CD4-positive, alpha-beta T cell treated with Interleukin-17A for 4 hours (primary cell): ENCODE measurements at places on chromosomes 2 and 18.
A peak's percentile ranks its signal among the peaks of the same experiment; 100 is the strongest.

DNA sequence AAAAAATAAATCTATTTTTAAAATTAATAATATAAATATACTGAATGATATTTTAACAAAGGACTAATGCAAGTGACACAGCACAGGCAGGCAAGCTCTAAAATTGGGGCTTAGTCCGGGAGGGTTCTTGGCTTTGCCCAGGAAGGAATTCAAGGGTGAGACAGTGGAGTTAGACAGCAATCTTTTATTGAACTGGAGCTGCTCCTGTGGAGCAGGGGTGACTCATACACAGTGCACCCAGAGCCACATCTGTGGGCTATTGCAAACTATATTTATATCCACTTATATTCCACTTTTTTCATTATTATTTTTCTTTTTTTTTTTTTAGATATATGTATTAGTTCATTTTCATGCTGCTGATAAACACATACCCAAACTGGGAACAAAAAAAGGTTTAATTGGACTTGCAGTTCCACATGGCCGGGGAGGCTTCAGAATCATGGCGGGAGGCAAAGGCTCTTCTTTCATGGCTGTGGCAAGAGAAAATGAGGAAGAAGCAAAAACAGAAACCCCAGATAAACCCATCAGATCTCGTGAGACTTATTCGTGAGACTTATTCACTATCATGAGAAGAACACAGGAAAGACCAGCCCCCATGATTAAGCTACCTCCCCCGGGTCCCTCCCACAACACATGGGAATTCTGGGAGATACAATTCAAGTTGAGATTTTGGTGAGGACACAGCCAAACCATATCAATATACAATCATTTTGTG is 437.1 kb downstream of the BCL11A start:
- no peak for DNase-seq

- DNase-seq = no peak
Observed at GRCh38 chr2:148459377-148459778, 185.2 kb upstream of the EPC2 start.

DNA sequence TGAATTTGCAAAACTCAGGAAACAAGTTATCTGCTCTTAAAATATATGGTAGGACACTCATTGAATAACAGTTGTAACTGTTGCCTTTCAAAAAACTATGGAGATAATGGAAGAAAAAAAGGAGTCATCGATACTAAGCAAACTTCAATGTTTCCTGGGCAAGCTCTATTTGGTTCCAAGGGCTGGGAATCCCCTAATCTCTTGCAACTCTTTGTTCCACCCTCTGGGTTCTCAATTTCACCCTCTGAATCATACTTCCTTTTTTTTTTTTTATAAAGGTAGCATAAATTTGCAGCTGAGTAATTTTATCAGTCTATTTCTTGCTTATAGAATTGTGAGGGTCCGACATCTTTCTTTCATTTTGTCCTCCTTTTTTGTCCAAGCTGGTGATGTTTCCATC is 36.7 kb downstream of the SLC9A4 start:
- no peak for DNase-seq

- no peak for DNase-seq
Observed at GRCh38 chr2:3807853-3808252, 104.5 kb downstream of the DCDC2C start.

GRCh38 chr2:235594041-235594440 is 100.2 kb downstream of the AGAP1 start:
- DNase-seq = no peak

DNA sequence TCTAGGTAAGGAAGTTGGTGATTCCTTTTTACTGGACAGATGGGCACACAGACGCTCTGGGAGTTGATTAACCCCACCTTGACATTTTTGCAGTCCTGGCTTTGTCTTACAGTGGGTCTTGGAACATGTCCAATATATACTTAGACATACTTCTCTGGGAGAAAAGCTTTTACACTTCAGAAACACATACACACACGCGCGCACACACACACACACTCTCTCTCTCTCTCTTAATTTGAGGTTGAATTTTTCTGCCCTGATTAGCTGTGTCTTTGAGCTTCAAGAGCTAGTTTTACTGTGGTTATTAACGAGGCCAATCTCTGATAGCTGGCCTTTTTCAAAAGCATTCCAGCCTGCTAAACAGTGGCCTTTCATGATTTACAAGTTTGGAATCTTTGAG is 215.0 kb downstream of the MYCN start:
- no peak for DNase-seq

DNA sequence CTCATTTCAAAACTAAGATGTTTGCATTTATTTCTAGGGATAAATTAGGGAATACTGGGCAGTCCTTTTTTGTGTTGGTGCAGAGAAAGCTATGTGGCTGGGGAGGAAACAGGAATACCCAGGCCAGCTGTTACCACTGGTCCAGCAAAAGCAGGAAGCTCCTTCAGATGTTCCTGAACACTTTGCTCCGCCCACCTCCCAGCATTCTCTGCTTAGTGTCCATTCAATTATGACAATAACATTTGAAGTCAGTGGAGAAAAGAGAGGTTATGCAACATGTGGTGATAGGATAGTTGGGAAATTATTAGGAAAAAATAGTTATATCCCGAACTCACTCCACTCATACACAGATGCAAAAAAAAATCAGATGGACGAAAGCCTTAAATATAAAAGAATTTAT is 22.1 kb upstream of the ARPC2 start:
- no peak for DNase-seq

- DNase-seq = no peak
Observed at GRCh38 chr18:63591725-63592124, 4.6 kb downstream of the SERPINB13 start.

DNA sequence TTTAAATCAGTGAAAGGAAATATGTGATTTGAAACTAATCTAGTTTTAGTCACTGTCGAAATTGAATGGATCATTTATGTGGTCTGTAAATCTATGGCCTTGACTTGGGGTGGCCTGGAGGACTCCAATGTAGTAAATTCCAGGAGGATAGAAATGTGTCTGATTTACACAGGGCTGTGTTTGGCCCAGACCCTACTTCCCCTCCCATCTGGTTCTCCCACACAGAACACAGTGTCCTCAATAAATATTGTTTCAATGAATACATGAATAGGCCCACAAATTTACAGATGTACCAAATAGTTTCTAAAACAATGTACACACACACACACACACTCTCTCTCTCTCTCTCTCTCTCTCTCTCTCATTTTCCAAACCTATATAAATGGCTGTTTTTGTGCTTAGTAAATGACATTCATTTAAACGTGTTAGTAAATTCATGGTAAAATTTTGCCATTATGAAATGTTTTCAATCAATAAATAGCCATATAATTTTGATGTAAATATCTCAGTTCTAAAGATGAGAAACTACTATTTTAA is 1.9 kb downstream of the CCDC68 start:
- no peak for DNase-seq

DNA sequence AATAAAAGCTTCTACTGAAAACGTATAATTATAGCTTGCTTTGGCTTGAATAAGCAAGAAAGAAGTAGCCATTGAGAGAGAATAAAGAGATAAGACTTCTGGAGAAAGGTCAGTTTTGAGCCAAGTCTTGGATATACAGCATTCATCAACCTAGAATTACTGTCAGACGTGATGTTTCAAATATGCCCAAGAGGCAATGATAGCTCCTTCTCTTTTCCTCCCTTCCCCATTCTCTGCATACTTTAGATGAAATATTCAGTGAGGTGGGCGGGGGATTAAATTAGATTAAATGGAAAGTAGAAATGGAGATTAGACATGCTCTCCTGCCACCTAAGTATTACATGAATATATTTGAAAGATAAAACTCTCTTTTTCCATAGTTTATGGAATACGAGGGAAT is 8.7 kb downstream of the ANTXR1 start:
- no peak for DNase-seq

DNA sequence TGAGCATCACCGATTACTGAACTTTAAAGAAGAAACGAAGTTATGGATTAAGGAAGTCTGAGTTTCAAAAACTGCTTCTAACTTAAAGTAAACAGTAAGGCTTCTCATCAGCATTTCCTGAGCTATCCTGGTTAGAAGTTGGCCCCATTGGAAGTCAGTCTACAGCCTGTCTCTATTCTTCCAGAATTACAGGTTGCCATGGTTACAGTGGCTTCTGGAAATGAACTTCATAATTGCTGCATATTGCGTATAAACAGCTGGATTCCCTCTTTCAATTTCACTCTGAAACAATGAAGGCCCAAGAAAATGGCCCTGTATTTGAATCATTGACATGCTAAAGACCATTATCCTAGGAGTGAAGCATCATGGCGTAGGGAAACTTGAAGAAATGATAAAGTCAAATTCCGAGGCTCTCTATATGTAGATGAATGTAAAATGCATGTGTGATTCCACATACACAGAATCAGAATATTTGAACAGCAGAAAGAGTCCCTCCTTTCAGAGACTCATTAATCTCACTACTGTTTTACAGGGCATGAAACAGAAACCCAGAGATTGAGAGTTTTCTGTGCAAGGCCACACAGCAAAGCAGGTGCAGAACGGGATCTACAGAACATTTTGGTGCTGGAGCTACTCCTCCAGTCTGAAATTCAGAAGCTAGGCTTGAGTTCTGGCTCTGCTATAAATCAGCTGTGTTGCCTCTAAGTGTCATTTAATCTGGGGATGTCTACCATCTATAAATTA is 856.4 kb upstream of the CELF4 start:
- DNase-seq = no peak

- no peak for DNase-seq
Observed at GRCh38 chr2:189147361-189147760, 32.2 kb downstream of the COL5A2 start.

DNA sequence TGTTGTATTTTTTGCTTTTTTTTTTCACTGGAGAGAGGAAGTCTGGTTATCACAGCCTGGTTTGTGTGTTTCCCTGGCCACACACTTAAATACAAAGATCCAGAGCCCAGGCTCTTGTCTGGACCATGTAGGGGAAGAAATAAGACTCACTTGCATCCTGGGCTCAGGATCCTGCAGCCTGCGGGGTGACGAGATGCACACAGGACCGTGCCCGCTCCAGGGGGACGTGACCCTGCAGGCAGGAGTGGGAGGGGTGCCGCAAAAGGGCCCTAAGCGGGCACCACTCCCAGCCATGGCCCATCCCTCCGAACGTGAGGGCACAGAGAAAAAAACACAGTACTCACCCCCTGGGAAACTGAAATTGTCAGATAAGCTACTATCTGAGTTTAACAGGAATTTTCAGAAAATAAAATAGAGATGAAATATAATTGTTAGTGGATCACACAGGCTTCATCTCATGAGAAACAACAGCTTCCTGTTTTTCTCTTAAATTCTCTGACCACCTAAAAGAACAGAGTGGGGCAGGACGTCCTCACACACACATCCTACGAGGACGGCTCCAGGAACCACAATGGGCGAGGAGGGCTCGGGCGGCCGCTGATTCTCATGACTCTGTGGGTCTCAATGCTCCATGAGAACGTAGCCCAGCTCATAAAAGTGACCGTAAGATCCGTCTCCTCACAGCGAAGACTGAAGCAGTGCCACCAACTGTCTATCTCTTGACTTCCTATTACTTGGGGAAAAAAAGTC is 142.6 kb upstream of the ALKAL2 start:
- DNase-seq = peak; percentile 26

- no peak for DNase-seq
Observed at GRCh38 chr2:182446087-182446486, 19.3 kb upstream of the PDE1A start.

- no peak for DNase-seq
Observed at GRCh38 chr2:186724736-186725135, 30.9 kb downstream of the FAM171B start.

GRCh38 chr2:71608034-71608433 is 154.7 kb downstream of the DYSF start:
- no peak for DNase-seq

GRCh38 chr18:76053551-76053950 is 441.5 kb downstream of the ZNF516 start:
- no peak for DNase-seq

DNA sequence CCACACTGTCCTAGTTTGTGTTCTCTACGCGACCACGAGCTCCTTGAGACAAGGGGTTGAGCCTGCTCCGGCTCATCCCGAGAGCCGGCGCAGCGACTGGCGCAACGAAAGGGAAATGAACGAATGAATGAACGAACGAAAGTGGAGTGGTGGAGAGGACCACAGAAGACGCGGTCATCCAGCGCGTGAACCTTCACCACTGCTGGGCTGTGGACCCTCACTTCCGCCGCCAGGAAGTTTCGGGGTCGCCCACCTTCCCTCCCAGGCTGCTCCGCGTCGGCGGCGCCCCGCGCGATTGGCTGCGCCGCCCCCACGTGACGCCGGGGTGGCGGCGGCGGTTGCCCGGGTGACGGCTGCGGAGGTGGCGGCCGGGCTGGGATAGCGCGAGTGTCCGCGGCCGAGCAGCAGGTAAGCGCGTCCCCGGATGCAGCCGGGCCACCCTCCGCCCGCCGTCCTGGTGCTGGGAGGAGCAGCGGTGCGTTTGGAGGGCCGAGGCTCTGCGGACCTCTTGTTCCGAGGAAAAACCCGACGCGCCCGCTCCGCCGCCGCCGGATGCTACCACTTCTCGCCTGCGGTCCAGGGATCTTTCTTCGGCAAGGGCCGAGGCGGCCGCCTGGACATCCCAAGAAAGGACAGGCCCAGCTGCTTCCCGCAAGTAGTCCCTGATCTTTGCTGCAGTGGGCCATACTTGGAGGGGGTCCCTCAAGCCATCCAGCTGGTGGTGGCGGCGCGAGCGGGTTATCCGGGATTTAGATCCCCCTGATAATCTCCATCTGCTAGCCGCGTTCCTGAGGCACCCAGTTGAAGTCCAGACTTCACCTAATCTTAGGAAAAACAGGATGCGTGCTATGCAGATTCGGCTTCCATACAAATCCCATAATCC is at the start of gene ARMC9:
Gene ARMC9 (plus strand): TSS at position 341 of the 883 bp plus-strand sequence. CDS start 7,608 bp downstream, outside the sequence.
- DNase-seq = peak; percentile 77

GRCh38 chr2:232455426-232456255 is at the start of gene ALPI:
Gene ALPI, plus strand, starts transcription at chr2:232456153. Its CDS starts 47 bp downstream, at chr2:232456200.
- no peak for DNase-seq

DNA sequence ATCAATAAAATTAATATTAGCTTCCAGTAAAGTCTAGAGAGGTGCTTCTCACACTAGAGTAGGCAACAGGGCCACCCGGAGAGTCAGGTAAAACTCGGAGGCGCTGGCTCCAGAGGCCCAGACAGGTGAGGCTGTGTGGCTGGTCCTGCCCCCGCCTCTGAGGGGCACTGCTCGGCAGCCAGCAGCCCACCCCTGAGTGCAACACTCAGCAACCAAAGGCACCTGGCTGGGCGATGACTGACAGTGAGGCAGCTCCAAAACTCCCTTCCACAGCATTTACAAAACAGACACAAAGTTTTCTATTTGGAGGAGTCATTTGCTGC is 138.8 kb upstream of the ID2 start:
- no peak for DNase-seq
